ENCODE measurements at places on chromosomes 13 and 19.
A peak's percentile ranks its signal among the peaks of the same experiment; 100 is the strongest.

DNA sequence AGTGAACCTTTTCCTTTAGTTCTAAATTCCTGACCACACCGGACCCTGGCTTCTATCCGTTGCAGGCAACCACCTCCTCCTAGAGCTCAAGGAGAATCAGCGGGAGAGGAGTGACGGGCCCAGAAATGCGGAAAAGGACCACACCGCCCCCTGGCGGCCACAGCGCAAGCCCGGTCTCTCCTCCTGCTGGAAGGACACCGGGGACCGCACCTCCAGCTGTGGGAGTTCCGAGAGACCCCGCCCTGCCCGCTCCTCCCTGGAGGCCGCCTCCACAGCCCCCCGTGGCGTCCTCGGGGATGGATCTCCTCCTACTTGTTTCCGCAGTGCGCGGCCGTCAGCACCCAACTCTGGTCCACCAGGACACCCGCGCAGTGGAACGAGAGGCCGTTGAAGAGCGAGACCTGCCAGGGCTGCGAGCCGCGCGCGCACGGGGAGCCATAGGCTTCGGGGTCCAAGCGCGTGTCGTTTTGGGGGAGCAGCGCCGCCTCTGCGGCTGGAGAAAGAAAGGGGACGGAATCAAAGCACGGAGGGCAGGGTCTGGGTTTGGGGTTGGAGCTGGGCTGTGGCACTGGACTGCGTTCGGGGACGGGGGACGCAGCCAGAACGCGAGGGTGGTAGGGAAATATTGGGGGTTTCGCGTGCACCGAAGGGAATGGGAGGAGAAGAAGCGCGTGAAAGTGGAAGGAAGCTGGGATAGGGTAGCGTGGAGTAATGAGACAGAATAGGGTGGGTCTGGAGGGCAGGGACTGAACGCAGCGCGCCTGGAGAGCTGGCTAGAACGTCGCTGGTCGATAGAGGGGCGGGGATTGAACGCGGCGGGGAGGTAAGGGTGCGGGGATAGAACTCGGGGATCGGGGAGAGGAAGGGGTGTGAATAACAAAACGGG is 2.5 kb downstream of the KLK10 start:
- peak; percentile 16 for DNase-seq

DNA sequence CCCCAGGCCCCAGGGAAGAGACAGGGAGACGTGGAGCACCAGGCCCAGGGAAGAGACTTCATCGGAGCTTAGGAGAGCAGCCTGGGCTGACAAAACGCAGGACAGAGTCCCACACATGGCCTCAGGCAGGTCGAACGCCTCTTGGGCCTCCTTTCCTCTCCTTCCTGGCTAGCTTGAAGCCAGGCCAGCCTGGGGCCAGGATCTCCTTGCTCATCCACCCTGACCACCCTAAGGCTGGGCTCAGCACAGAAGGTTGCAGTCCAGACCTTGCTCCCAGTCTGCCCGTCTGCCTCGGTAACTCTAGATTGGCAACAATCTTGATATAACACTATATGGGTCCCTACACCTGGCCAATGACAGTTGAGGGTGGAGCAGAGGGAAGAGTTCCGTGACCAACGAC is 10.1 kb downstream of the PPP6R1 start:
- DNase-seq: no peak

GRCh38 chr13:97435323-97435722 is 1.4 kb downstream of the RAP2A start:
- no peak for DNase-seq

DNA sequence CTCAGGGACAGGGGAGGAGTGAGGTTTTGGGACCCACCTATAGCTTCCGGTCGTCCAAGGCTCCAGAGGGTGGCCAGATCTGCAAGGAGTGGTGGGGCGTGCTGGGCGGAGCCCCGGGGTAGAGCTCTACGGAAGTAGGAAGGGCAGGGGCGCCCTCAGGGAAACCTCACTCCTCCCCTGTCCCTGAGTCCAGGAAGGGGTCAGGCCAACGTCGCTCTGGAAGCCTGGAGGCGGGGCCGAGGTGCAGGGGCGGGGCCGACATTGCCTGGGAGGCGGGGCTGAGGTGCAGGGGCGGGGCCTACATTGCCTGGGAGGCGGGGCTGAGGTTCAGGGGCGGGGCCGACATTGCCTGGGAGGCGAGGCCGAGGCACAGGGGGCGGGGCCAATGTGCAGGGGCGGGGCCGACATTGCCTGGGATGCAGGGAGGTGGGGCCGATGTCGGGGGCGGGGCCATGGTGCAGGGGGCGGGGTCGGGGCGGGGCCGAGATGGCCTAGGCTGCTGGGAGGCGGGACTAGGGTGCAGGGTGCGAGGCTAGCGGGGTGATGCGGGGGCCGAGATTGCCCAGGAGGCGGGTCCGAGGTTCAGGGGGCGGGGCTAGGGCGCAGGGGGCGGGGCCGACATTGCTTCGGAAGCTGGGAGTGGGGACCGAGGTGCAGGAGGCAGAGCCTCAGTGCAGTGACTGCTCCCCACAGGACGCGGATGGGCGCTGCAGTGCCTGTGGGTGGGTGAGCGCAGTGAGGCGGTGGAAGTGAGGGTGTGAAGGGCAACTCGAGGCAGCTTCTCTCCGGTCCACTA is 4.9 kb upstream of the PALM start:
- peak; percentile 18 for DNase-seq

DNA sequence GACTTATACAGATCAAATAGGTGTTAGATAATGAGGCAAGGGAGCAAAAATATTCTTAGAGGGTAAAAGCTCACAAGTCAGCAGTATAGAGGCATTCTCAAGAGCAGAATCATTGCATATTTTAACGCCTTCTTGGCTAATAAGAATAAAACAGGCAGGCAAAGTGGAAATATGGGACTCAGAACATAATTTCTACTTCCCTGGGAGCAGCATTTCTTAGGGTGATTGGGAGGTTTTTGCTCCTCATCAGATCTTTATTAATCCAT is 39.6 kb downstream of the LHFPL6 start:
- DNase-seq: no peak

GRCh38 chr19:49818649-49819370 is 721 bp downstream of the MED25 start:
- DNase-seq: no peak

DNA sequence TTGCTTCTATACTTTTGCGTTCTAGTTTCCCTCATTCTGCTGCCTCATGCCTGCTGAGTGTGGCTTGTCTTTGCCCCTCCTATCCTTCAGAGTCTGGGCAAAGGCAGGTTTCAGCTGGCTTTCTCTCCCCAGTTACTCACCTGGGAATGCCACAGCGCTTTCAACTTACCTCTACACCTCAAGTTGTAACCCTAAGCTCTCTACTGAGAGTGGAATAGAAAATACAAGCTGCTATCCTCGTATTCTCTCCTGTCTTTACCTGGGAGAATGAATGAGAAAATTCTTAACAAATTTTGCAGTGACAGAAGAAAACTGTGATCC is 316.3 kb upstream of the KLF12 start:
- DNase-seq: no peak

DNA sequence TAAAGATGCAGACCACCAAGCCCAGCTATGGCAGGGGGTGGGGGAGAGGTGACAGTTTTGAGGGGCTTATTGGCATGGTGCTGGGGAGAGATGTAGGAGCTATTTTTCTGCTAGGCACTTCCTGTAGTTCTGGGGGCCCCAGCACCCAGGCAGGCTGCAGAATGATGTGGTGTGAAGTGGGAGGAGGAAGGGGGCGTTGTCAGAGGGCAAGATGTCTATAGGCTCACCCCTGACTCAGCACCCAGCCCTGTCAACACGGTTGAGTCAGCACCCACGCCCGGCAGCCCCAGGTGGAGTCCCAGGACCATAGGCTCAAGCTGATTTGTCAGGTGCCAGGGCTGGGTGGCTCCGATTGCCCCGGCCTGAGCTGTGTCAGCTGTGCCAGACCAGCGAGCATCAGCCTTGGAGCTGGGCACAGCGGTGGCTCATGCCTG is 5.8 kb downstream of the KLF2 start:
- peak; percentile 90 for DNase-seq

GRCh38 chr13:24921881-24922280 is 157.9 kb downstream of the RNF17 start:
- no peak for DNase-seq

- DNase-seq: no peak
Measured at GRCh38 chr19:3818918-3819317, 32.7 kb upstream of the MATK start.

GRCh38 chr13:79811170-79811569 is 330.2 kb downstream of the NDFIP2 start:
- no peak for DNase-seq

All from IMR-90 (cell line).